Hair follicular keratinocyte (primary cell): ENCODE measurements at places on chromosomes 2 and 18. TPM values are rescaled to one million over a fixed set of nuclear protein-coding genes. Genes with fewer than 3 reads are reported as not detected.

Gene PROKR1
- total RNA-seq: not detected in 2 replicates

Gene UPP2
- not detected in 2 replicates for total RNA-seq

Gene ABCB11
- not detected in 2 replicates for total RNA-seq

Gene CCDC88A
- total RNA-seq: 23.1 and 33.7 TPM in 2 replicates

Gene MYO5B
- total RNA-seq: 2.5 and 7.7 TPM in 2 replicates

Gene RGPD4
- total RNA-seq: not detected in 2 replicates

Gene CASP10
- total RNA-seq: 3.4 and 3.9 TPM in 2 replicates

Gene CPO
- not detected in 2 replicates for total RNA-seq

Gene C2orf72
- not detected in 2 replicates for total RNA-seq

Gene COL4A3
- total RNA-seq: 0.04 TPM in 1 of 2 replicates, not detected in the other

Gene FAM168B
- 81.8 and 88.2 TPM in 2 replicates for total RNA-seq

Gene CMPK2
- total RNA-seq: 0.19 and 0.39 TPM in 2 replicates

Gene BOLL
- total RNA-seq: not detected in 2 replicates

Gene GRB14
- total RNA-seq: 8.9 and 15.4 TPM in 2 replicates

Gene TMEM87B
- 15.1 and 21.6 TPM in 2 replicates for total RNA-seq

Gene IL36A
- not detected in 2 replicates for total RNA-seq

Gene ELP2
- total RNA-seq: 34.4 and 61.4 TPM in 2 replicates

Gene UGT1A5
- not detected in 2 replicates for total RNA-seq

Gene LYPD6B
- total RNA-seq: 1.9 and 4.9 TPM in 2 replicates

Gene USP40
- total RNA-seq: 34.1 and 36.2 TPM in 2 replicates

Gene CHRND
- not detected in 2 replicates for total RNA-seq

Gene MTA3
- 16.8 and 21.6 TPM in 2 replicates for total RNA-seq

Gene LRRTM4
- not detected in 2 replicates for total RNA-seq

Gene SSB
- total RNA-seq: 54.4 and 87.7 TPM in 2 replicates

Gene FOXD4L1
- not detected in 2 replicates for total RNA-seq

Gene TACR1
- not detected in 2 replicates for total RNA-seq

Gene FNDC4
- total RNA-seq: 11.5 and 20.4 TPM in 2 replicates

Gene COL3A1
- 1.5 and 19.3 TPM in 2 replicates for total RNA-seq

Gene CXCR2
- not detected in 2 replicates for total RNA-seq

Gene NYAP2
- not detected in 2 replicates for total RNA-seq

Gene TXNDC9
- total RNA-seq: 63.2 and 66.8 TPM in 2 replicates

Gene CCDC85A
- total RNA-seq: 0.08 TPM in 1 of 2 replicates, not detected in the other

Gene STON1
- total RNA-seq: 0.65 and 1.2 TPM in 2 replicates
